ENCODE measurements at places on chromosomes 1 and 21. TPM values are rescaled to one million over a fixed set of nuclear protein-coding genes. Genes with fewer than 3 reads are reported as not detected.

USH2A gene
- total RNA-seq, result under 0.01 TPM

C1orf141 gene
- not detected for total RNA-seq

NUP210L gene
- total RNA-seq, result under 0.01 TPM

CPLANE2 gene
- total RNA-seq, result 20.7 TPM

OR6Y1 gene
- total RNA-seq, result under 0.01 TPM

DNA sequence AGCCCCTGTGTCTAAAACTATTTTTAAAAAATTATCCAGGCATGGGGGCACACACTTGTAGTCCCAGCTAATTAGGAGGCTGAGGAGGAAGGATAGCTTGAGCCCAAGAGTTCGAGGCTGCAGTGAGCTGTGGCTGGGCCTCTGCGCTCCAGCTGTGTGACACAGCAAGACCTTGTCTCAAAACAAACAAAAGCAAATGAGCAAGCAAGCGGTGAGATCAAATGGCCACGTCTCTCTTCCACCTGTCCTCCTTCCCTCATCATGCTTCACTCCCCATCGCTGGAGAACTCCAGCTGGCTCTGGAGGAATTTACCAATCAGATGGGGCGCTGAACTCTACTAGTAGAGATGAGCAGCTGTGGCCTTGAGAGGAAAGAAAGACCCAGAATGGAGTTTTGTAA, 14.0 kb upstream of the REN start:
- DNase-seq, result no peak

GRCh38 chr1:220920967-220921366, 41.7 kb downstream of the HLX start:
- DNase-seq, result no peak

DNA sequence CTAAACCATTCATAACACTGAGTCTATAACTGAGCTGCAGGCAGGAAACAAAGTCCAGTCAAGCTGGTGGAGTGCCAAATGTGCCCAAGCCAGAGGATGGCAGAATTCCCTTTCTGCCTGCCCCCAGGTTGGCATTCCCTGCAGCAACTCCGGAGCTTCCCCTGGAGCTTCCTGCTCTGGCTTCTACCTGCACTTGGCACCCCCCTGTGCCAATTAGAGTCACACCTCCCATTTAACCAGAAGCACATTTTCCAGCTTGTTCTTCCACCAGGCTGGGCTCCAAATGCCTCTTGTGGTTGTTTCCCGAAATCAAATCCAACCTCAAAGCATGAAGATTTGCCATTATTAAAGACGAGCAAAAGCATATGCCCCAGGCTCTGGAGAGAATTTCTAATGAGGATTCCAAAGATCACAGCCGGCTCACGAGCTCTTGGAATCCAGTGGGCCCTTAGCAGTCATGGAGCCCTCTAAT, 294.5 kb downstream of the RRAGC start:
- DNase-seq, result no peak
